ENCODE measurements at places on chromosomes 4 and X.

DNA sequence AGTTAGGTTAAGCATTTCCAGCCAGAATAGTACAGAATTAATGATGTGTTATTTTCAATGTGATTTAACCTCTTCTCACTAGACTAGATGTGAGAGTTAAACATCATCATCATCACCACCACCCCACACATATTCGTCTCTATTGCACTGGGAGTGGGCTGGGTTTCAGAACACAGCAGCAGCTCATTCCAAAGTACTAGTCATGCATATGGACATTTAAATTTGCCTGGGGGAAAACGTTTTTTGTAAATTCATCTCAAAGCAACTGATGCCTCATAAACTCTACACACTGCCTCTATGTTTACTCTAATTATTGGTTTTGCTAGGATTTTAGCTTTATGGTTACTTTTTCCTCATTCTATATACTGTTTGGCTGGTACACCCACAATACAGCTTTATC lies 509.1 kb downstream of the PPP4R3C start:
- no peak for DNase-seq

GRCh38 chrX:135340831-135341230 lies 31.6 kb downstream of the ETDC start:
- DNase-seq = no peak

DNA sequence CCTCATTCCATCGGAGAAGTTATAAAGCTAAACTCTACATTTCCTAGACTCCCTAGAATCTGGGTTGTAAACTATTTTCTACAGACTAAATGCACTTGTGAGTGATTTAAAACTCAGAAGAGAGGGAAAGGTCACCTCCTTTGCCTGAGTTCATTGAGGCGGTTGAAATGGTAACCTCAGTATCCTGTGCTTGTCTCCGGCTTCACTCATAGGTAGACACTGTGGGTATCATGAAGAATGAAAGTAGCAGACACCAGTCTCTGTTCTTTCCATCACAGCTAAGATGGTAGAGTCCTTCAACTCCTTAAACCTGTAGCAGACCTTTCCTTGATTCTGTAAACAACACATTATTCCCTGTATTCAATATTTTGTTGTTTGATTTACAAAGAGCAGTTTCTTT lies 291.3 kb upstream of the ANKRD50 start:
- DNase-seq = no peak

DNA sequence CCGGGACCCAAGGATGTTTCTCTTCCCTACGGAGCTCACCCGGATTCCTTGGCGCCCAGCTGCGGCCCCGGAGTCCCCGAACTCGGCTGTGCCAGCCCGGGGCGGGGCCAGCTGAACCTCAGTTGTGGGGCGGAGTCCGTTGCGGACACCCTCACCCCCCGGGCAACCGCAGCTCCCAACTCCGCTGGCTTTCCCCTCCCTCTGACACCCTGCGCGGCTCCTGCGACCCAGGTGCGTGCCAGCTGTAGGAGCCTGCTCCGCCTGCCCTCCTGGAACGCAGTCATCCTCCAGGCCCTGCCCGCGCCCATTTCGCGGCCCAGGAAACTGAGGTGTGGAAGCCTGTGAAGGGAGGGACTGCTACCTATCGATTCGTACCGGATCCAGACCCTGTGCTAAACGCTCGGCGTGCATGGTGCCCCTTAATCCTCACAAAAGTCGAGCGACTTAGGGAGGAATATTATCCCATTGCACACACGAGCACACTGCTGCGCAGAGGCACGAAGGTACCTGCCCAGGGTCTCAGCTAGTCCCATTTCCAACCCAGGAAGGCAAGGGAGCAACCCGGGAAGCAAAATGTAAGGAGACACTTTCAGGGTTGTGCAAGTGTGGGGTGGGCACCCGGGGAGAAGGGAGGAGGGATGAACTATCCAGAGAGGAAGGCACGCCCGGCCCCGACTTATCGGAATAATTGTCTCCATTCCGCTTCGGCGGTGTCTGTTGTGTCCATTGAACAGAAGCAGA lies 12.3 kb downstream of the MSX1 start:
- no peak for DNase-seq

GRCh38 chr4:139951021-139951420 lies 203.0 kb downstream of the MAML3 start:
- no peak for DNase-seq

- no peak for DNase-seq
Measured at GRCh38 chr4:142434519-142435224, 411.4 kb downstream of the INPP4B start.

GRCh38 chrX:36159254-36159653 lies 239.7 kb downstream of the CFAP47 start:
- no peak for DNase-seq

- no peak for DNase-seq
Measured at GRCh38 chr4:167234316-167234881, at the start of gene SPOCK3. TSS of gene SPOCK3 (minus strand) at chr4:167234494.

DNA sequence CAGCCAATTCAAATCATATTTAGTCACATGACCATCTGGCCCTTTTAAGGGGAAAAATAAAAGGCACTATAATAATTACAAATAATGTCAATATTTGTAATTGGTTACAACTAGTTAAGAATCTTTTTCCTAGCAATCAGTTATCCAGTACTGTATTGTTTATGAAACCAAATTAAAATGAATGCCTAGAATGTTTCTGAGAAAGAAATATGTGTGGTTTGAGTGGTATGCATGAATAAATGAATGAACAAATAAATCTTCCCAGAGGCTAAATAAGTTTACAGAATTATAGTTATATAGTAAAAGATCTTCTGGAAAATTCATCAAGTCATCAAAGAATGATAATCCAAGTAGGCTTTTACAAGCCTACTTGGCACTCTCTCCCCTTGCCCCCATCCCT lies 55.8 kb upstream of the F8A3 start:
- no peak for DNase-seq

DNA sequence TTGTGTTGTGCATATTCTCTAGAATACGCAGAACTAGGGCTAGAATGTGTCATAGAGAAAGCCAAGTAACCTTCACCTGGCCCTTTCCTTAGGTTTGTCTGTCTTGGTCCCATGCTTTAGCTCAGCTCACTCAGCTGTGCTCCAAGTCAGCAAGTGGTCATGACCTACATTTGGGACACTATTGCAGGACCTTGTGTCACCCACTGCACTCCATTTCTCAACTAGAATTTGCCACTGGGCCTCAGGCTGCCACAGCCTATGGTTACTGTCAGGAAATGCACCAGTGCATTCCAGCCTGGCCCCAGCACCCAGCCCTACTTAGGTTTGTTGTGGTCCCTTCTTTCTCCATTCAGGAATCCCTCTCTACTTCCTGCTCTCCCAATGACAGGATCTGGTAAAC lies 7.7 kb upstream of the FGG start:
- DNase-seq = no peak

GRCh38 chrX:47235691-47236103 lies 2.9 kb downstream of the USP11 start:
- DNase-seq = no peak

- DNase-seq = no peak
Measured at GRCh38 chrX:122422547-122422946, 761.5 kb upstream of the GRIA3 start.

- no peak for DNase-seq
Measured at GRCh38 chr4:182768838-182769237, 148.3 kb downstream of the DCTD start.

DNA sequence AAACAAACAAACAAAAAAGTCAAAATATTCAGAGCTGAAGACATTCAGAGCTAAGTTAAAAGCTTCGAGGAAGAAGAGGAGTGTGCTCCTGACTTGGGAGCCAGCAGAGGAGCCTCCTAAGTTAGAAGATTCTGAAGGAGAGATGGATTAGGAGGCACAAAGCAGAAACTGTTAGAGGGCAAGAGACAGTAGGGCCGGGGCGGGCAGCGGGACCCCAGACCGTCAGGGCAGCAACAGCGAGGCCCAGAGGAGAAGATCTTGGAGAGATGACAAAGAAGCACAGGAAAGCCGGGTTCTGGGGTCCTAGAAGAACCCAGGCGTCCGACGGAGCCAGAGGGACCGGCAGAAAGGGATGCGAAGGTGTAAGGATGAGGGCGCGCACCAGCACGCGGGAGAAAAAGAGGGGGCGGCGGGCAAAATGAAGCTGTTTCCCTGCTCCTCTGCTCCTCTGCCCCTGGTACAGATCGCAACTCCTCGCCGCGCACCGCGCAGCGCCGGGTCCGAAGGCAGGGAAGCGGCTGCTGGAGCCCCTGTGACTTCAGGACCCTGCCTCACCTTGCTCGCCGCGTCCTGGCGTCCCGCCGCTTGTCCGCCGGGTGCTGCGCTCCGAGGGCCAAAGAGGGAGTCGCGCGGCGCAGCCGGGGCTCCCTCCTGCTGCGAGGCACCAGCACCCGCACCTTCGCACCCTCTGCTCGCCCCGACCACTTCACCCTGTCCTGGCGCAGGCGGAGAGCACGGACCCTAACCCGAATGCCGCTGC lies 477 bp downstream of the KLHL13 start:
- no peak for DNase-seq

GRCh38 chr4:153345012-153345981 lies 809 bp downstream of the MND1 start:
- DNase-seq = peak; percentile 15

GRCh38 chr4:112109360-112110058 lies 35.7 kb upstream of the FAM241A start:
- no peak for DNase-seq

GRCh38 chr4:10135260-10135659 lies 18.7 kb upstream of the WDR1 start:
- DNase-seq = no peak

GRCh38 chr4:77155631-77156452 lies 1.2 kb upstream of the CCNG2 start:
- no peak for DNase-seq

GRCh38 chr4:88754796-88755195 lies 57.2 kb upstream of the NAP1L5 start:
- no peak for DNase-seq

GRCh38 chr4:78426972-78427371 lies 124.6 kb upstream of the ANXA3 start:
- no peak for DNase-seq

DNA sequence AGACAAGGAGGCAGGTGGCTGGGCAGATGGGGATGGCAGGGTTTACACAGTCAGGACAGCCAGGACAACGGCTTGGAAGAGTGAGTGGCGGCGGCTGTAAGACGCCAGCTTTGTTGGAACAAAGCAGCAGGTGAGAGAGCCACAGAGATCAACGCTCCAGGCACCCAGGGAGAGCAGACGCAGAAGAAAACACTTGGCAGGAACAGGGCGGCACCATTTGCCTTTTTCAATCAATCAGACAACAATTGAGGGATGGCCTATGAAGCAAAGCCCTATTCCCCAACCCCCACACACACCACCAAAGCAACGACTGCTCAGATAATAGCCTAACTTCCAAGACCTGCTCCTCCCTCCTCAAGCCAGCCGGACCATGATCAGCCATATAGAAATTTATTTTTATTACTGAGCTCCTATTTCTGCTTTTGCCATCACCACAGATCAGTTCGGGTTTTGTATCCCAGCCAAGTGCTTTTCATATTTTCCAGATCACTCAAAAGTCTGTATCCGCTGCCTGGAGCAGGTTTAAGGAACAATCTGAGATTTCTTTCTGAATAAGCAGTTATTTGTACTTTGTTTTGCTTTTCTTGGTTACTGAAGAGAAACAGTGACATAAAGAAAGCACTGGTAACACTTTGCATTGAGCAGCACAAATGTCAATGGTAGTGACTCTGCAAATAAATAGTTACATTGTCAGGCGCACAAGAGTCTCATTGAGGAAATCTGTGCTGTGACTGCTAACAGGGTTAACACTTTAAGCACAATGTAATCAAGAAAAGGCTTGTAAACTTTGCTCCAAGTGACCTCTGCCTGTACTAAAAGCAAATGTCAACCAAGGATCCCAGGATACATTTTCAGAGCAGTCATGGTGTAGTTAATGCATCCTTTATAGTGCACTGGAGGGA lies 81.8 kb upstream of the RBPJ start:
- no peak for DNase-seq

GRCh38 chr4:68810919-68811318 lies 4.9 kb upstream of the UGT2B10 start:
- DNase-seq = no peak

DNA sequence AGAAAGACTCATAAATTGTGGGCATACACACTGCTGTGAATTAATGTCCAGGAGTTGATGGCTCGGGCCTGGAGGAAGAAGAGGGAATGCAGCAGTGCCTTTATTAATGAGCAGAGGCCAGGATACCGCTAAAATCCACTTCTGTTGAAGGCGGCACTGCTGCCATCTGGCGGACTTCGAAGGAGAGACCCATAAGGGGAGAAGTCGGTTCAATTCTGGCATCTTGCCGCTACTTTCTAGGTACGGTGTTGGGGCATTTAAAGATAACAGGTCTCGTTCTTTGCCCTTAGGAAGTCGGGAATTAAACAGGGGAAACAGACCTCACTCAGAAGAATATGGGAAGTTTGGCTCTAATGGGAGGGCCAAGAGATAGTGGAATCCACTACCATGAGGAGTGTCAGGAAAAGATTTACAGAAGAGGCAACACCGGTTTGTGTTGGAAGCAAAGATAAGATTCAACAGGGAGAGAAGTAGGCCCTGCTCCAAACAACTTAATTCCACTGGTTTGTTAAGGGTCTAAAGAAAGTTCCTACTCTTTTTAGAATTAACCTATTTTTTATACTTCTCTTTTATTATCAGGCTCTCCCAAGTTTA lies 133.6 kb upstream of the GIMD1 start:
- no peak for DNase-seq

GRCh38 chr4:118866442-118866841 lies 22.2 kb upstream of the SYNPO2 start:
- DNase-seq = no peak

- no peak for DNase-seq
Measured at GRCh38 chr4:824461-825062, 1.4 kb downstream of the CPLX1 start.

DNA sequence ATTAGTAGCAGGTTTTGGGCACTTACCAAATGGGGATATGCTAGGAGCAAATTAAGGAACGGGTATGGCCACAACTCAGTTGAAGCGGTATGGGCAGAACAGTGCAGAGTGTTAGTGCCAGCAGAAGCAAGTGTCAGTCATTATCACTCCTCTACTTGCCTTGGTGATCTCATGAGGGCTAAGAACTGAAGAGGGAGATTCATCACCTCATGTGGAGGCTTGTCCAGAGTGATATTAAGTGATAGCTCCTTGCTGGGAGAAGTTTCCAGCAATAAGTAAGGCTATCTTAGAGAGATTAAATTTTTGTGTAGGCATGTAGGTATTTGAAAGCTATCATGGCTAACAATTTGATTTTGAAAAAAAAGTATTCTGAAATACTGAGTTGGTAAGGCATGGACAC lies 615.4 kb upstream of the SMIM31 start:
- DNase-seq = no peak

- DNase-seq = no peak
Measured at GRCh38 chr4:25098964-25099891, 61.0 kb downstream of the SEPSECS start.

- DNase-seq = no peak
Measured at GRCh38 chr4:95087657-95088455, 330.1 kb downstream of the BMPR1B start.

GRCh38 chr4:187294861-187295260 lies 571.2 kb upstream of the FAT1 start:
- no peak for DNase-seq

All from T-helper 2 cell (primary cell).